NCI-H1694 treated with DMSO at 0.1 percent for 48 hours (cell line): ENCODE measurements at places on chromosomes 2 and 18.

- no peak for DNase-seq
Measured at GRCh38 chr2:216800836-216801235, 59.0 kb downstream of the TNP1 start.

DNA sequence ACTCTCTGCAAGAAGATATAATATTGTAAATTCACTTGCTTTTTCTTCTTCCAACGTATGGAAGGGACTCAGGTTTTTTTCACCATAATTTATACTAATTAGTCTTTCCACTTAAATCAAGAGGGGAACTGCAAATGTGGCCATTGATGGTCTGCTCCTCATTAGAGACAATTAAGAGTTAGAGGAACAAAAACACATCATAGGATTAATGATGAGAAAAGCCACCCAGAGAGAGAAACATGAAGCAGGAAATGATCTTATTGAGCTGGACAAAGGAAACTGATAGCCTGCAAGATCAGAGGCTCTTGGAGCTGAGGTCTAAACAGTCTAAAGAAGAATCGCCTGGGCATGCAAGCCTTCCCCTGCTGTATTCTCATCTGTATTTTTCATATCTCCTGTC, 151.2 kb upstream of the NRP2 start:
- DNase-seq, result no peak

DNA sequence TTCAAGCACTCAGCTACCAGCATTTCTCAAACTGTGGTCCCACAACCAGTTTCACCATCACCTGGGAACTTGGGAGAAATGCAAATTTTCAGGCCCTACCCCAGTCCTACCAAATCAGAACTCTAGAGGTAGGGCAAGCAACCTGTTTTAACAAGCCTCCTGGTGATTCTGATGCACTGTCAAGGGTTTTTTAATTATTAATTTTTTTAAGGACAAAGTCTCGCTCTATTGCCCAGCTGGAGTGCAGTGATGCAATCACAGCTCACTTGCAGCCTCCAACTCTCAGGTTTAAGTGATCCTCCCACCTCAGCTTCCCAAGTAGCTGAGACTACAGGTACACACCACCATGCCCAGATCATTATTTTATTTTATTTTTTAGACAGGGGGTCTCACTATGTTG, 7.8 kb downstream of the ACMSD start:
- no peak for DNase-seq

DNA sequence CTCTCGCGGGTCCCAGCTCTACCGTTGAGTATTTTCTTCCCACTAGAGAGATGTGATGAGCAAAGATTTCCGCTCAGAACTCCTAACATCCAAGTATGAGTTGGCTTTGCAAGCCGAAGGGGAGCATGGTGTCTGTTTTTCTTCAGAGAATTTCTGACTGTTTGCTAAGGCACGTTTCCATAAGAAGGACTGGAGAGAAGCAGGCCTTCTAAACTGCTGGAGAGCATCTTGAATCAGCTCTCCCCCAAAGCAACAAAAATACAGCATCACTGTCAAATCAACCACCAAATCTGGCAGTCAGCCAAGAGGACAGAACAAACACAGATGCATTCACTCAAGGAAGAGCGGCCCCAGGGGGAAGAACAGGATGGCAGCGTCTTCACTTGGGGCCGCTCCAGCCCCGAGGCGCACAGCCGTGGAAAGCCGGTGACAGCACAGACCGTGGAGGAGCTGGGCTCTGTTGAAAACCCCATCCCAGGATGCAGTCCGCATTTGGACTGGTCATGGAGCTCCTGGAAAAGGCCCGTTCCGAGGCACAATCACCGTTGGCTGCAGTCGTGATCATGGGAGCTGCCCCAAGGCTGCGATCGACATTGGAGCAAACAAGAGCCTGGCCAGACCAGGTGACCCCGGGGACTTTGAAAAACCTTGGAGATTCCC, 101.4 kb downstream of the NFATC1 start:
- no peak for DNase-seq

GRCh38 chr2:174577967-174578589, 19.5 kb downstream of the WIPF1 start:
- no peak for DNase-seq

DNA sequence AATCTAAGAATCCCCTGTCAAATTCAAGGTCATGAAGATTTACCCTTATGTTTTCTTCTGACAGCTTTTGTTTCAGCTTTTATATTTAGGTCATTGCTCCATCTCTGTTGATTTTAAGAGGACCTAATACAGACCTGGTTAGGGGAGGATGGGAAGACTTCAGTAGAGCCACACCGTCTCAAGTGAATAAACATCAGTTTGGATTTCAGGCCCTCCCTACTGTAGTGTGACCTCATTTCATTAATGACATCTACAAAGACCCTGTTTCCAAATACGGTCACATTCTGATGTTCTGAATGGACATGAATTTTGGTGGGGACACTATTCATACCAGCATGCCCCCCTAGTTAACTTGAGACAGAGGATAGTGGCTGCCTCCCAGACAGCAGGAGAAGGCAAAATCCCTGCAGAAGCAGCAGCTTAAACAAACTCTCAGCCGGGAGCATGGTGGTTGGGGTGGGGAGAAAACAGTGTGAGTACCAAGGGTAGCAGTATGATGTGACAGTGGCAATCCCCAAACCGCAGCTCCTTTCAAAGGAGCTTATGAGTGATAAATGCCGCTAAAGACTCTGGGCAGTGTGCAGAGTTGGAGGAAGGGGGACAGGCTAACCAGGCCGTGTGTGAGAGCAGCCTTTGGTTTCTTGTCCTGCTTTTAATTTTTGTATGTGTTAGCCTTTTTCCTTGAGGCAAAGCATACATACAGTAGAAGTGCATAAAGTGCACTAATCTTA, 65.9 kb upstream of the TNP1 start:
- DNase-seq, result no peak

- no peak for DNase-seq
Measured at GRCh38 chr2:239679755-239680154, 278.9 kb upstream of the HDAC4 start.

DNA sequence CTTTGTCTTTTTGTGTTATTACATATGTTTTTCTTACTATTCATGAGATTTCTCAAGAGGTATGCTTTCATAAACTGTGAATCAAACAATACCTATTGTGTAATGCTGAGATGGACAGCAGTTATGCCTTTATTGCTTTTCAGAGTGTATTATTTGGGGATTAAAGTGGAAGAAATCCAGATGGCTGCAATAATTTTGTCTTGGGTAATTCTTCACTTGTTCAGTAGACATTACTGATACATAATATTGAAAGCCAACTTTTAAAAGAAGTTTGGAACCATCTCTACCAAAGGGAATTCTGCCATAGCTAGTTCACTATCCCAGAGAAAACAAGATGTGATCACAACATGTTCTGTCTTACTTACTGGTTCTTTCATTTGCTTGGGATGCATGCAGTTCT, 253.4 kb upstream of the ZSWIM2 start:
- no peak for DNase-seq

- DNase-seq, result no peak
Measured at GRCh38 chr2:48092846-48093803, 186.8 kb upstream of the FBXO11 start.

- DNase-seq, result no peak
Measured at GRCh38 chr2:203918264-203918663, 18.3 kb upstream of the ICOS start.

DNA sequence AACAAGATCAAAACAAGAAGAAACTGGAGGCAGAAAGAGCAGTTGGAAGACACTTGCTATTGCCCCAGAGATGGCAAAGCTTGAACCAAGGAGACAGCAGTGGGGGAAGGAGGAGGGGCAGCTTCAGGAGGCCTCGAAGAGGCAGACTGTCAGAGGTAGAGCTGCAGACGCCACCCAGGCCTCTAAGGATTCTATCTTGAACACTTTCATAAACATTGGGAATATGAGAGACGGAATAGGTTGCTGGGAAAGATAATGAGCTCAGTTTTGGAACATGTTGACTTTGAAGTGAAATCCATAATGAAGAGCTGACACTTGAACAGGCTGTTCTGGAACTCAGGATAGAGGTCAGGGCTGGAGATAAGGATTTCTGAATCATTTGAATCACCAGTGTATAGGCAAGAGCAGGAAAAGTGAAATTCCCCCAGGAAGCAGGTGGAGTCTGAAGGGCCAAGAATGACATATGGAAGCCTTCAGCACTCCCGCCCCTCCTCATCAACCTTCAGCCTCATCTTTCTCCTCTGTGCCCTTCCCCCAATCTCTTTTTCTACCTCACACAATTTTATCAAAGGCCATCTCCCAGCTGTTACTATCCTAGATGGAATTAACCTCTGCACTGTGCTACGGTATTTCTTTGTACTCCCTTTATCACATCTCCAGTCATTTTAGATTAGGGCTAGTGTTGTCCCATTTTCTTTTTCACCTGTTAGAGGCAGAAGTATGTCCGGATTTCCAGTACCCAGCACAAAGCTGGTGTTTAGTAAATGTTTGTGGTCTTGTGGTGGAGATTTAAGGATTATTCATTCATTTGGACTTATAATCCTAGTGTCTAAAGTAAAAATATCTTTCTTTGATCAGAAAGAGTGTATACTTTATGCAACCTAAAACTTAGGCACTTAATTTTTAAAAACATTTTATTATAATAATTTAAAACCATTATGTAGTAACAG, 47.5 kb upstream of the RTN4 start:
- DNase-seq, result no peak

GRCh38 chr2:231093933-231094332, 30.9 kb downstream of the HTR2B start:
- DNase-seq, result no peak

- no peak for DNase-seq
Measured at GRCh38 chr2:47777277-47777937, 5.5 kb upstream of the MSH6 start.

DNA sequence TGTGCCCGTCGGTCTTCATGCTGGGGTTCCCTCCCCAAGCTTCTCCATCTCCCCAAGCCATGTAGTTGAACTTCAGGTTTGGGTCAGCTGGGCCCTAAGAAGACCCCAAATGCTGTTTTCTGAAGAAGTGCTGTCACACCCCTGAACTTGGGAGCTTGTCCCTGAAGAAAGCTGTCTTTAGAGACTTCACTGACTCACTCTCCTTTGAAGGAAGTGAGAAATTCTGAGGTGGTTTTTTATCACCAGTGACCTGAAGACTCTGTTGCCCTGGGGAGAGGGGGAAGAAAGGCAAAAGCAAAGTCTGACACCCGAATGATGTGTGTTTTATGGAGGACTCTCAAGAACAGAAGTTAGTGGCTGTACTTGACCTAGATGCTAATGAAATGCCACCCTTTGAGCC, 83.6 kb upstream of the BCL2L11 start:
- DNase-seq, result no peak

- DNase-seq, result peak; percentile 96
Measured at GRCh38 chr18:56036741-56037140, 448.7 kb upstream of the TCF4 start.

DNA sequence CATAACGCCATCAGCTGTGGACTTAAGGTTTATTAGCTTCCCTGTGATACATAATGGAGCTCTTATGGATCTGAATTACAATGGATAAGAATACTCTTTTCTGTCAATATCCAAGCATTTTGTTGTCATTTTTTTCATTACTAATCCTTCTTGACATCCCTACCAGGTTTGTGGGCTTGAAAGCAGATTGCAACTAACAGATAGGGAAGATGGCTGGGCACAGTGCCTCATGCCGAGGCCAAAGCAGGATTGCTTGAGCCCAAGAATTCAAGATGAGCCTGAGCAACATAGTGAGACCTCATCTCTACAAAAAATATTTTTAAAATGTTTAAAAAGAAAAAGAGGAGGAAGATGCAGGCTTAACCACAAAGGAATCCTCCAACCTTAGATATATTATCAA, 42.4 kb downstream of the ASXL2 start:
- no peak for DNase-seq

DNA sequence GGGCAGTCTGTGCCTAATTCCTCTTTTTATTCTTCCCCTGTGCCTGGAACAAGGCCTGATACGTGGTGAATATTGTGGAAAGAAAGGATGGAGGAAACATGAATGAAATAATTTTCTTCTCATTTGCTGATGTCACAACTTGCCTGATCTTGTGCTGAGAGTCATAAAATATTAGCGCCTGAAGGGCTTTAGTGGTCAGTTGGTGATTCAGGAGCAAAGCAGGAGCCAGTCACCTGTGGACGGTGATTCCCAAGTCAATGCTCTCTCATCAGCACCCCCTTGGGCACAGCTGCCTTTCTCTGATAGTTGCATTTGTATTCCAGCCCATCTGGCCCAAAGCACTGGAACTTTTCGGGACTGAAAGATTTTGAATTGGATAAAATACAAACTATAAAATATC, 502.6 kb upstream of the RAB12 start:
- DNase-seq, result no peak

- no peak for DNase-seq
Measured at GRCh38 chr2:118738524-118739308, 108.7 kb downstream of the EN1 start.

- no peak for DNase-seq
Measured at GRCh38 chr18:57737400-57738060, 65.6 kb downstream of the ATP8B1 start.
